NCI-H345 (cell line): ENCODE measurements at places on chromosomes 6 and 20.

- no peak for DNase-seq
These were observed 318.3 kb downstream of the HACE1 start for GRCh38 chr6:104541411-104541810.

GRCh38 chr6:121695329-121695728 is 259.9 kb downstream of the GJA1 start:
- DNase-seq: no peak

- DNase-seq: peak; percentile 18
These were observed 6.6 kb upstream of the BMP7 start for GRCh38 chr20:57272883-57273535.

DNA sequence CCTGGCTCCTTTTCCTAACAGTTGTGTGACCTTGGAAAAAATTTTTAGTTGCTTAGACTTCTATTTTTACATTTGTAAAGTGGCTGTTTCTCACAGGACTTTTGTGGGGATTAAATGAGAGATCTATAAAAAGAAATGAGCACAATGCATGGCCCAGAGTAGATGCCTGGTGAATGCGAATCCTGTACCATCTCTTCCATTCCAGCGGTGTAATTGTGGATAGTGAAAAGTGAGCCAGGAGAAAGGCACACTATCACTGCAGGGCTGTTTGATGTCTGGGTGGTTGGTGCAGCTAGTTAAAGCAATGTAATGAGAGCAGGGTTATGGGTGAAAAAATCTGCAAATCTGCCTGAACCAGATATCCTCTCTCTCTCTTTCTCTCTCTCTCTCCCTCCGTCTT is 347.5 kb upstream of the CITED2 start:
- DNase-seq: no peak

- peak; percentile 88 for DNase-seq
These were observed 109.7 kb downstream of the LRFN2 start for GRCh38 chr6:40477246-40478126.

DNA sequence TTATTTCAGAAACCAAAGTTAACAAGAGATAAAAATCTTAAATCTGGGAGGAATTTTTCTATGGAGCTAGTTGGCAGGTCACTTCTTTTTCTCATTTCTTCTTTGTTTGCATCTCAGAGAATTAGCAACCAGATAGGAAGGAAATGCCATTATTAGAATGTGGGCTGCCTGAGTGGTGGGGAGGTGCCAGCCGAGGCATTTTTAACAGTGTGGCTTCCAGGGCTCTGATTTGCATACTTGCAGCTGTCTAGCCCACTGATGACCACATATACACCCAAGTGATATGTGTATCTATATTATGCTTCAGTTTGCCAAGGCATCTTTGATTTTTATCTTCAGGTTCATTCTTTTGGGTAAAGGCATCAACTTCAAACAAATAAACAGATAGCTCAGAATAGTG is 206.7 kb downstream of the CLIC5 start:
- DNase-seq: no peak

GRCh38 chr6:88867841-88868731 is 95.3 kb downstream of the RNGTT start:
- no peak for DNase-seq

GRCh38 chr20:813390-813789 is 20.1 kb upstream of the FAM110A start:
- DNase-seq: no peak

GRCh38 chr6:159819932-159820640 is 20.0 kb downstream of the PNLDC1 start:
- DNase-seq: no peak

- DNase-seq: no peak
These were observed 189.9 kb downstream of the CENPW start for GRCh38 chr6:126529637-126530362.

DNA sequence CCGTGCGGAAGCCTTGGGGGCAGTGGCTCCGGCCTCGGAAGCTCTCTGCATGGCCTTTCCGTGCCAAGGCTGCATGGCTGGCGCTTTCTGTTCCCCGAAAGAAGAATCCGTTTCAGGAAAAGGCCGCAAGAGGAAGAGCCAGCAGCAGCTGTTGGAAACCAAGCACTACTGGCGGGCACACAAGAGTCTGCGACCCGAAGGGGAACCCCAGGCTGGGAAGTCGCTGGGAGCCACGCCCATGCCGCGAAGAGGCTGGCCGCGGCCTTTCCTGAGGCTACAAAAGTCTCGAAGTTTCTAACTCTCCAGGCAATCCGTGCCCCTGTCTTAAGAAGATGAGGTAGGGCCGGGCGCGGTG is at the start of gene CGAS:
Gene CGAS, minus strand, starts transcription at position 191 of the 355 bp plus-strand sequence. Its CDS starts 116 bp downstream, at position 75.
- no peak for DNase-seq

DNA sequence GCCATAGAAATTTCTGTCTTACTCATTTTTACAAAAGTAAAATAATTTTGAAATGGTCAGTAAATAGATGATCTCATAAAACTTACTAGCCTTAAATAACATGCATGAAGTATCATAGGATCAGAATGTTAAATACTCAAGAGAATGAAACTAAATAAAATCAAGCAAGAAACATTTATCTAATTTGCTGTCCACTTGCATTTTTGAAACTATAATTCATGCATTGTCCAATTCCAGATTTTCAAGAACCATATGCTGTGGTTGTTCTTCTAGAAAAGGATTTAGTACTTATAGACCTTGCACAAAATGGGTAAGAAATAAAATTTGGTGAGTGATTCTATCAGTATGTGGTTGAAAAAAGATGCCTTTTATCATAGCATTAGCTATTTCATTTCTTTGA is 107.0 kb downstream of the STXBP5 start:
- no peak for DNase-seq

DNA sequence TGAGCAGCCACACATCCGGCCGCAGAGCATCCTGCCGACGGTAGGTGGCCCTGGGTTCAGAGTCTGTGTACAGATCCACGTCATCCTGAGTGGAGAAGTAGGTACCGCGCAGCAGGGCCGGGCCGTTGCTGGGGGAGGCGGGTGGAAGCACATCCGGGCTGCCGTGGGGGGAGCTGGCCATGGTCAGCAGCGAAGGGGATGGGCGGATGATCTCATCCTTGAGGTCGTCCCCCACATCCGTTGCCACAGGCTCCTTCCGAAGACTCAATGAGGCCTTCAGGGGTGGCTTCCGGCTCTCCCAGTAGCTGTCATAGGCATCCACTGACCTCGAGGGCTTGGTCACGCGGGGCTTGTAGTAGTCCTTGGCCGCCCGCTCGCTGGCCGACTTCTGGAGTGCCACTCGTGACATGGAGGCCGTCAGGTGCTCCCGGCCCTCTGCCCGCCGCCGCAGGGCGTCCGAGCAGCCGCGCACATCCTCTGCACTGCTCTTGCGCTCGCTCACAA is 9.2 kb downstream of the SPATA2 start:
- no peak for DNase-seq

GRCh38 chr20:17138237-17138636 is 88.6 kb upstream of the PCSK2 start:
- DNase-seq: no peak
